ENCODE measurements at places on chromosomes 6 and 20.
A peak's percentile ranks its signal among the peaks of the same experiment; 100 is the strongest.

- no peak for DNase-seq
Observed at GRCh38 chr6:135066397-135066796, 11.8 kb upstream of the HBS1L start.

GRCh38 chr20:60123652-60124051, 165.4 kb downstream of the CDH26 start:
- DNase-seq: no peak

DNA sequence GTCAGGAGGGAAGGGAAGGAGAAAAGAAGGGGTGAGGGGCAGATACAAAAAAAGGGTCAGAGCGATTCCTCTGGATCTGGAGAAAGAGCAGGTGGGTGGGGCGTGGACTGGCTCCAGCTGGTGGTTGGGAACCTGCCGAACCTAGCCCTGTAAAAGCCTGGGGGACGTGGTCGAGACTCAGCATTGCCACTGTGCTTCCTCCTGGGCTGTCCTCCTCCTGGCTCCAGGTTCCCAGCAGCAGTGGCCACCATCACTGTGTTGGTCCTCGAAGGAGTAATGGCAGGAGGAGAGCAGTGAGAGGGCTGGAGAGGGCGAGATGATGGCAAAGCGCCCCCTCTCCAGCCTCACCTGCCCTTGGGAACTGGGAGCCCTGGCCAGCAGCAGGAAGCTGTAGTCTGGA, 3.5 kb upstream of the RAET1L start:
- no peak for DNase-seq

DNA sequence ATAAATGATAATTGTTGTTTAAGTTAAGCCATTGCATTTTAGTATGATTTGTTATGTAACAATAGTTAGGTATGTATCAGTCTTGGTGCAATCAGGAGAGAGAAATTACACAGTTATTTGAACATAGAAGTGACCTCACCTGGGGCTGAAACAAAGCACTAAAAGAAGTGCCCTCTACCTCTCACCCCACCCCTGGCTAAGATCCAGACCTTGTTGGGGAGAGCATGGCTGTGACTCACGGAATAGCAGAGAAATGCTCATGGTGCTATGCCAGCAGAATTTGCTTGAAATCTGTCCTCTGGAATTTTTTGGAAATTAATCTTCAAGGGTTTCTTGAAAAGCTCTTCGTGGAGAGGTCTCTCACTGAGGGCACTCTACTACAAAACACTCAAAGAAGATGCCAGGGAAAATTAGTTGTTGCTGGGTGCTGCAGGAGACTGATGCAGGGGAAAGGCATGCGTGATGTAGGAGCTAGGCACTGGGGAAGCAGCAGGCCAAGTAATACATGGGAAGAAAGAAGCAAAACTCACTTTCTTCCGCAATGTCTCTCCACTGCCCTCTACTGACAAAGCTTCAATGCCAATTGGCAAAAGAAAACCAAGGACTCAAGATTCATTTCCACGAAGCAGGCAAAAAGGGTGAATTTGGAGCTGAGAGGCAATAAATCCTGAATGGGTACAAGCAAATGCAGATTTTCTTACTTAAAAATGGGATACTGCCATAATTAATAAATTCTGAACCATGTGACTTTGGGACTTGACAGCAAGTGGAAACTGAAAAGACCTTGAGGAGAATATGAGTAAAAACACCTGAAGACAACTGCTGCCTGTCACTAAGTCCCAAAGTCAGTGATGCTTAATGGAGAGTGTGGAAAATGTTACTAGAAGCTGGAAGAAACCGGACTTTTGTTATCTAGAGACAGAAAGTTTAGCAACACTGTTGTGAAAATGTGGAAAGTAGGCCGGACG, 136.3 kb upstream of the ZNF184 start:
- no peak for DNase-seq

DNA sequence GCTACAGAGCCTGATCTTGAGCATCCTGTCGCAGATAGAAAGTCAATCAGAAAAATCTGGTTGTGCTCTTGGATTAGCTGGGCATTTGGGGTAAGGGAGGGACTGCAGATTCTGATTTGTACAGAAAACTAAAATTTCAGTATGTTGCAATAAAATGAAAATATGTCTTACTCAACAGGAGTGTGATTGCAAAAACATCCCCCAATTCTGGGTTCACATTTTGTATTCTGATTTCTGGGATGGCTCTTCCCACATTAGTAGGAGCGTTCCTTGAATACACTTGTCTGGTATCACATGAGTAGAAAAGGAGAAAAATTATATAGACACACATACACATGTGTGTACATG, 40.5 kb downstream of the PANK2 start:
- DNase-seq: no peak

- no peak for DNase-seq
Observed at GRCh38 chr6:3312604-3313231, 54.0 kb downstream of the PSMG4 start.

DNA sequence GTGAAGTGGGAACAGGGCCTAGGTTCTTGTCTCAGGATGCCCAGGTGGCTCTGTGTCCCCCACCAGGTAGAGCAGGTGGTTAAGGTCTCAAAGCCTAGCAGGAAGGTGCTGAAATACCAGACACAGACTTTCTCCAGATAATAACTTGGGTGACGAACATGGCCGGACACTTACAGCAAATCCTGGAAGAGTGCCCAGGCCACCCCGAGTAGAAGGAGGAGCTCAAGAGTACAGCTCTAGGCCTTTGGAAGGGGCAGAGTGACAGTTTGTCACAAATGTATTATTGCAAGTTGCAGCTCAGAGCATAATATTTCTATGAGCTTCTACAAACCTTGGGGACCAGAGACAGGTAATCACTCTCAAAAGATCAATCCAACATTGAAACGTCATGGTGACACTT, 251.6 kb upstream of the SOX4 start:
- no peak for DNase-seq

GRCh38 chr6:30726506-30727413, 6.6 kb downstream of the TUBB start:
- DNase-seq: no peak

DNA sequence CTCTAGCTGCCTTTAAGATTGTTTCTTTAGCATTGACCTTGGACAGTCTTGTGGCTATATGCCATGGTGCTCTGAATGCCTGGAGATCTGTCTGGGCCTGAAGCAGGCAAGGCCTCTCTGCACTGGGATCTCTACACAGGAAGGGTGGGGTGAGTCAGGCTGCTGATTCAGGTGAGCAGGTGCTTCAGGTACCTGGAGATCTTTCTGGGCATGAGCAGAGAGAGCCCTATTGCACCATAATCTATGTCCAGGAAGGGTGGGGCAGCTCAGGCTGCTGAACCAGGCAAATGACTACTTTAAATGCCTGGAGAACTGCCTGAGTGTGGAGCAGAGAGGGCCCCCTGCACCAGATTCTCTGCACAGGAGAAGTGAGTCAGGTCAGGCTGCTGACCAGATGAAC, 94.5 kb downstream of the TPBG start:
- no peak for DNase-seq

- no peak for DNase-seq
Observed at GRCh38 chr6:71047417-71047816, 90.6 kb upstream of the B3GAT2 start.

GRCh38 chr20:32294071-32294470, 16.6 kb downstream of the KIF3B start:
- no peak for DNase-seq

GRCh38 chr6:92354270-92354829, 1065.0 kb downstream of the EPHA7 start:
- no peak for DNase-seq

GRCh38 chr20:34102342-34102741, 9.7 kb downstream of the EIF2S2 start:
- no peak for DNase-seq

GRCh38 chr6:320351-321157, 28.3 kb downstream of the DUSP22 start:
- no peak for DNase-seq

GRCh38 chr6:76057469-76057868, 15.0 kb downstream of the IMPG1 start:
- no peak for DNase-seq

- DNase-seq: no peak
Observed at GRCh38 chr6:168107191-168107983, 28.4 kb upstream of the FRMD1 start.

DNA sequence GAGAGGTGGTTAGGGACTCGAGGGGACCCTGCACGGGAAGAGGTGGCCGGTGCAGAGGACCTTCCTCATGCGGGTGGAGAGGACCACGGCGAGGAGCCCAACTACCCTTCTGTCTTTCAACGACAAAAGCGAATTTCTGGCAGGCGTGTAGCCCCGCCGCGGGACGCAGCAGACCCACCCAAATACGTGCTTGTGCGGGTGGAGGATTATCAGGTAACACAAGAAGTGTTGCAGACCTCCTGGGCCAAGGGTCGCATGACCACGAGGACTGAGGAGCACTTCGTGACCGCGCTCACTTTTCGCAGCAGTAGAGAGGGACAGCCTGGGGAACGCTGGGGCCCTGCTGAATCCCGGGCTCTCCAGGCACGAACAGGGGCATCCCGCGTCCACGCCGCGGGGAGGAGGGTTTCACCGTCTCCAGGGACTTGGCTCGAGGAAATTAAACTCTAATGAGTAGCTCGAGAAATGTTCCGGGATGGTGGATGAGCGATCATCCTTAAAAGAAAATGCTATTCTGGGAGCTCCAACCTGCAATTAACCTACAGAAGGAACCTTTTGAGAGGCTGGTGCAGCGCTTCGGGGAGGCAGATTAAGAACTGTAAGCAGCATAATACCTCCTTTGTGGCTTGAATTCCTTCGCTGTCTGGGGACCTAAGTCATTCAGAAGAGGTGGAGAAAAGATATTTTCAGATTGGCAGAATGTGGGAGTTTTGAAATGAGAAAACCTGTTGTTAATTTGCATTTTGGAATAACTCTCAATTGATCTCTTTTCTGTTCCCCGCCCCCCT, 804 bp downstream of the C6orf141 start:
- no peak for DNase-seq

DNA sequence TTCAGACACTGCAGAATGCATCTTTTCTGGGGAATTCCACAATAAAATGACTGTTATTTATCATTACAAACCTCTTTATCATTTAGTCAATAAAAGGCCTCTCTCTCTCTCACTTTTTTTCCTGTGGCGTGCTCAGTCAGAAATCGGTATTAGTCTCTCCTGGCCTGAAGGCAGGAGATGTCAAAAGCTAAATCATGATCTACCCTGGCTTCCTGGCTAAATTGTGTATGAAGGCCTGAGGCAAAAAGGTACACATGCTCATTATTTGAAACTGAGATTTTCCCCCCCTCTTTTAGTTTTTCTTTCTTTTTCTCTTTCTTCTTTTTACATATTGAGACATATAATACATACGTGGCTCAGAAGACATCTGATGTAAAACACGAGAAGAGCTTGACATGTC, 375.0 kb upstream of the SLC35B3 start:
- DNase-seq: no peak

- DNase-seq: no peak
Observed at GRCh38 chr20:13142143-13142542, 78.9 kb upstream of the ISM1 start.

DNA sequence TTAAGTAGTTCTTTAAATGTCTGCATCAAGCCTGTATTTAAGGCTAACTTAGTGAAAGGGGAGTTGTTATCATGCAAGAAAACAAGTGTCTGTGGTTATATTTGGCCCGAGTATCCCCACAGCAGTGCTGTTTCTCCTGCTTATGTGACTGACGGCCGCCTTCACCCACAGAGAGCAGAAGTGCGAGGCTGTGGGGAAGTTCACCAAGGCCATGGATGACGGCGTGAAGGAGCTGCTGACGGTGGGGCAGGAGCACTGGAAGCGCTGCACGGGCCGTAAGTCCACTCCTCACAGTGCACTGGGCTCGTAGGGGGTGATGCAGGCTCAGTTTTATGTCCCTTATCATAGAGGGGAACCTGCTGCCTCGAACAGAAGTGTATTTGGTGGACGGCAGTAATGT, 53.2 kb upstream of the SYNJ2 start:
- no peak for DNase-seq

DNA sequence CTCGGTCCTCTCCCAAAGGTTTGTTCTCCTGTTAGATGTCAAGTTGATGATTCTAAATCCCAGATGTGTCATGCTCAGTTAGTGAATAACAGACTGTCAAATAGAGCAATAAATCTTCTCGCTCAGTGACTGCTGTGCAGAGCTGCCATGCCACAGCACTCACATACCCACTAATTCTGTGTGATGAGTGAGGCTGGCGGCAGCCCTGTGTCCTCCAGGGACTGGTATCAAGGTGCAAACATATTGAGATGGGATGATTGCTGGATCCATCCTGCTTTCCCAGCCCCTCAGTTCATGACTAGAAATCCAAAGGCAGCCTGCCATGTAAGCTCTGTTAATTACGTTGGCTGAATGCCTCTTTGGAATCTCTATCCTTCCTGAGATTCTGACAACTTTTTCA, 103.9 kb downstream of the OLIG3 start:
- no peak for DNase-seq

DNA sequence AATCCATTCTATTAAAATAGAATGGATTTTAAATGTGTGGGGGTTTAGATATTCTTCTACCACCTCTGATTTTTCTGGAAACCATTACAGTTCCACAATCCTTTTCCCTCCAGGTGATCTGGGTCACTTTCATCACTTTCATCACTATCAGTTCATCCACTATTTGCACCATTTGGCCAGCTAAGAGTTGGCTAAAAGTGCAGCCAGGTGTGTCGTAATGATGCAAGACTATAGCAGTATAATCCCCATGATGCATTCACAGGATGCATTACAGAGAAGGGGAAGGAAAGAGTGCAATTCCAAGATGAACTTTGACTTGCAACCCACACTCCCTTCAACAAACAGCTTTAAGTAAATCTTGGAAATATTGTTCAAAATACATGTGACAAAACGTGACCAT, 4.9 kb downstream of the FUCA2 start:
- no peak for DNase-seq

DNA sequence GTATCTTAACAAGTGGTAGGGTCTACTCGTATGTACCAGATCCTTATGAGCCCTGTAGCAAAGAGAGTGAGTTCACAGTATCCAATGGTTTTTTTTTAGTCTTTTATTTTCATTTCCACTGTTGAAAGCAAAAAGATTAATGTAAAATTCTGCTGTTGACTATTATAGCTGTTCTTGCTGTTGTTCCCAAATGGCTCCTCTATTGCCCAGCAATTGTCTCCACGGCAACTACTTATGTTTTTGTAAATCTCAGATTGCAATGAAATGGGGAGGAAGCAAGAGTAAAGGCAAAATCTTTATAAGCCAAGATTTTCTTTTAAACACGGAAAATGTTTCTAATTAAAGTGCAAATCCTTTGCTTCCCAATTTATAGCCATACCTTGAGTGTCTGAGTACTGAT, 406.1 kb downstream of the EPM2A start:
- DNase-seq: peak; percentile 89

DNA sequence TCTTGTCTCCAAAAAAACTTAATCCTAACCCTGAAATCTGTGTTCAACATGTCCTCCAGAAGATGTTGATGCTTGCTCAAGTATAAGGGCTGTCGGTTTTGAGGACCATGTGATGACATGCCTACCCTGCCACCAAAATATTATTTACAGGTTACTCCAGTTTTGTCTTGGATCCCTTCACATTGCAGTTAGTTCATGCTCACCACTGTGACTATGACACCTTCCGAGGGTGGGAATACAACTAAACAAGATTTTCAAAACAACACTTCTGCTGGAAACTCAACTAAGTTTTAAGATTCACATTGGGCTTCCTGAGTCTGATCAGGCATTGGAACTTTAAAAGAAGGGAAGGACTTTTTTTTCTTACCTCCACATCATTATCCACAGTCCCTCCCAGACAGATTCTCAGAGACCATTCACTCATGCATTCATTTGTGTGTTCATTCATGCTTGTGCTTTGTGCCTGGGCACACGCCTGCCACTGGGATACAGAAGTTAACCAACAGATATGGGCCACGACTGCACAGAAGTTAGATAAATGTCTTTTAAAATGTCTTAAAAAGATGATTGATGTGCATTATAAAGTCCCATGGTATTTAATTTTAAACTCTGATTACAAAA, 118.7 kb upstream of the GJE1 start:
- DNase-seq: no peak

GRCh38 chr6:165782812-165783211, 119.8 kb upstream of the PDE10A start:
- DNase-seq: no peak

Data from forelimb muscle (tissue), 1 donor.